ENCODE measurements at places on chromosomes 11 and 22.
A peak's percentile ranks its signal among the peaks of the same experiment; 100 is the strongest.

DNA sequence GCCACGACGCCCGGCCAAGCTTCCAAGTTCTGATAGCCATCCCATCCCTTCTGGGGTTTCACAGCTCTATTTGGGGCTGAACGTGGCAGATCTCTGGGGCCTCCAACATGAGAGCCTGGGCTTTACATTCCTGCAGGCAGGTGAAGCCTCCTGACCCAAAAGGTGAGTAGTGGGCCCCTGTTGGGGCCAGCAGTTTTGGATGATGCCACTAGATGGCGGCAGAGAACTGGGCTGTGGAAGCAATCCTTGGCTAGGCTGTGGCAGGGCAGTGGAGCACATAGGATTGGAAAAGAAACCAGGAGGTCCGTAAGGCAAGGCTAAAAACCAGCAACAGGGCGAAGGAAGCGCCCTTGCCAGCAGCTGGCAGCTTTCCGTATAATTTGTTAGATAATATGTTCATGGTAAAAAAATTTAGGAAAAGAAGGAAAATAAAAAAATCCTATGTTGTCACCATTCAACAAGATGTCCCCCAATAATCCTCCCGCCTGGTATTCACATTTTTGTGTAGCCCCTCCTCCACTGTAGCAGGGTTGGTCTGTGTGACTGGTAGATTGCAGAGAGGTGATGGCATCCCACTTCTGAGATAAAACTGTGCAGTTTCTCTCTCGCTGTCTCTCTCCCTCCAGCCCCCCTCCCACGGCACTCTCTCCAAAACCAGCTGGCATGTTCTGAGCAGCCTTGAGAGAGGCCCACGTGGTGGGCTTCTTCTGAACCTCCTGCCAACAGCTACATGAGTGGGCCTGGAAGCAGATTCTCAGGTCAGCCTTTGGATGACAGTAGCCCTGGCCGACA, 43.6 kb upstream of the OR4B1 start:
- peak; percentile 67 for DNase-seq

DNA sequence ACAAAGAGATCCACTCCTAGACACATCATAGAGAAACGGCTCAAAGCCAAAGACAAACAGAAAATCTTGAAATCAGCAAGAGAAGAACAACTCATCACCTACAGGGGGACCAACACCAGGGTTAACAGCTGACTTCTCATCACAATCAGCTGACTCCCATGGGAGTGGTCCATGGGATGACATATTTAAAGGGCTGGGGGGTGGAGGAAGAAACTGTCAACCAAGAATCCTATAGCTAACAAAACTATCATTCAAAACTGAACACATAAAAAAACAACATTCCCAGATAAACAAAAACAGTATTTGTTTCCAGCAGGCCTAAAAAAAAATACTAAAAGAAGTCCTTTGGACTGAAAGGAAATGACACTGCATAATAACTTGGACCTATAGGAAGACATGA, 86.7 kb downstream of the APOL5 start:
- DNase-seq = no peak

DNA sequence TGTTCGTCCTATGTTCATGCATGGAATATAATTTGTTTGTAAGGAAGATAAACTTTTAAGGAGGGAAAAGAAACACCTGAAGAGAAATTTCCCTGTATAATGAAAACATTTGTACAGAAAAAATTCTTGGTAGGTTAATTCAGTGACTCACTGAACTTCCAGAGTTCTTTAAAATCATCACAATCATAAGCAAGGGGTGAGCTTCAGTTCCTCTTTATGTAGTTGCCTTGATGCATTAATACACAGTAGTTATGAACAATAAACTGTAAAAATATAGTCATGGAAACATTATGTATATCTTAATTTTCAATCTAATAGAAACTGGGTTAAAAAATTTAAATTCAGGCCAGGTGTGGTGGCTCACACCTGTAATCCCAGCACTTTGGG, 1.1 kb upstream of the C11orf65 start:
- DNase-seq = no peak

GRCh38 chr22:24444729-24445466, 17.5 kb downstream of the ADORA2A start:
- no peak for DNase-seq

GRCh38 chr11:26557666-26558065, 14.4 kb downstream of the MUC15 start:
- no peak for DNase-seq

DNA sequence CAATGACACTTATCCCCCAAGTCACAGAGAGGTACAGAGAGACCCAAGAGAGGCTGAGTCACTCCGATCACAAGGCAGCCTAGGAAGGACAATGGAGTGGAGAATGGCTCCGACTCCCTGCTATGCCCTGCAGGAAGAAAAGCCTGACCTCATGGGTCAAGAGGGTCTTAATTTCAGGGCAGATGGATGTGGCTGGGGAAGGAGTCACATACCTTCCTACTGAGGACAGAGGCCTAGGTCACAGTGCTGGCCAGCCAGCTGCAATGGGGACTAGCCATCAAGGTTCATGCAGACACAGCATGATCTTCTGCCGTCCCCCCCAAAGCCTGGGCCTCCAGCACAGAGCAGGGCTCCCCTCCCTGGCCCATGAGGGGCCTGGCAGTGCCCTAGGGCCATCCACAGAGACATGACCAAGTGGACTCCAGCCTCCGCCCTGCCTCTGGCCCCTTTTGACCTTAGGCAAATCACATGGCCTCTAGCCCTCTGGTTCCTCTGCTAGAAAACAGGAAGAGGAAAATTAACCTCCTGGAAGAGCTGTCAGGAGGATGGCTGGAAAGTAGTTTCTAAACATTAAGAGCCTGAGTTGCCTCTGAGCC, 1.8 kb downstream of the ARRB1 start:
- DNase-seq = no peak

Data from neural crest cell (in vitro differentiated cells).